T-cell (primary cell): ENCODE measurements at places on chromosomes 2 and 18. TPM values are rescaled to one million over a fixed set of nuclear protein-coding genes. Genes with fewer than 3 reads are reported as not detected.

Gene EGR4
- not detected for total RNA-seq

Gene OSR1
- total RNA-seq: not detected

Gene POTEE
- 0.53 TPM for total RNA-seq

Gene ADCY3
- 32.8 TPM for total RNA-seq

Gene PKDCC
- total RNA-seq: not detected

Gene FBXO15
- total RNA-seq: 2.3 TPM

Gene RBM43
- total RNA-seq: 18.2 TPM

Gene CXCR1
- total RNA-seq: 0.12 TPM

Gene STPG4
- total RNA-seq: 0.50 TPM

Gene CACNB4
- 0.16 TPM for total RNA-seq

Gene EIF4E2
- 58.2 TPM for total RNA-seq

Gene ZNF521
- 1.8 TPM for total RNA-seq

Gene CNTNAP5
- total RNA-seq: not detected

Gene GALR1
- total RNA-seq: not detected

Gene PTGR3
- 40.2 TPM for total RNA-seq

Gene MOGAT1
- not detected for total RNA-seq

Gene ANO7
- total RNA-seq: not detected

Gene KCNJ3
- not detected for total RNA-seq

Gene ANKMY1
- 44.6 TPM for total RNA-seq

Gene ALPP
- not detected for total RNA-seq

Gene SNED1
- 46.2 TPM for total RNA-seq

Gene MBP
- total RNA-seq: 152 TPM

Gene ACVR1C
- total RNA-seq: 5.2 TPM

Gene TXNDC2
- total RNA-seq: not detected

Gene INHBB
- total RNA-seq: 0.09 TPM

Gene VPS54
- total RNA-seq: 15.1 TPM

Gene NOSTRIN
- total RNA-seq: 0.53 TPM

Gene KCTD18
- 17.0 TPM for total RNA-seq

Gene MC5R
- total RNA-seq: not detected

Gene ASAP2
- 0.30 TPM for total RNA-seq

Gene TOGARAM2
- total RNA-seq: 4.3 TPM

Gene ABCG5
- total RNA-seq: not detected

Gene BCL11A
- 5.6 TPM for total RNA-seq

Gene PTPRN
- total RNA-seq: 0.63 TPM

Gene COL5A2
- total RNA-seq: 1.5 TPM

Gene SKA1
- 1.4 TPM for total RNA-seq

Gene MLPH
- total RNA-seq: 1.4 TPM

Gene MC2R
- not detected for total RNA-seq

Gene SDC1
- total RNA-seq: not detected

Gene TBR1
- not detected for total RNA-seq

Gene EPAS1
- 1.5 TPM for total RNA-seq

Gene IL36B
- total RNA-seq: not detected

Gene COL6A3
- 2.7 TPM for total RNA-seq

Gene RAB12
- 17.5 TPM for total RNA-seq

Gene SPC25
- not detected for total RNA-seq

Gene SCYGR5
- total RNA-seq: not detected
